ENCODE measurements at places on chromosomes 16 and 17.

- no peak for DNase-seq
Observed at GRCh38 chr17:15271741-15272140, 6.6 kb upstream of the PMP22 start.

DNA sequence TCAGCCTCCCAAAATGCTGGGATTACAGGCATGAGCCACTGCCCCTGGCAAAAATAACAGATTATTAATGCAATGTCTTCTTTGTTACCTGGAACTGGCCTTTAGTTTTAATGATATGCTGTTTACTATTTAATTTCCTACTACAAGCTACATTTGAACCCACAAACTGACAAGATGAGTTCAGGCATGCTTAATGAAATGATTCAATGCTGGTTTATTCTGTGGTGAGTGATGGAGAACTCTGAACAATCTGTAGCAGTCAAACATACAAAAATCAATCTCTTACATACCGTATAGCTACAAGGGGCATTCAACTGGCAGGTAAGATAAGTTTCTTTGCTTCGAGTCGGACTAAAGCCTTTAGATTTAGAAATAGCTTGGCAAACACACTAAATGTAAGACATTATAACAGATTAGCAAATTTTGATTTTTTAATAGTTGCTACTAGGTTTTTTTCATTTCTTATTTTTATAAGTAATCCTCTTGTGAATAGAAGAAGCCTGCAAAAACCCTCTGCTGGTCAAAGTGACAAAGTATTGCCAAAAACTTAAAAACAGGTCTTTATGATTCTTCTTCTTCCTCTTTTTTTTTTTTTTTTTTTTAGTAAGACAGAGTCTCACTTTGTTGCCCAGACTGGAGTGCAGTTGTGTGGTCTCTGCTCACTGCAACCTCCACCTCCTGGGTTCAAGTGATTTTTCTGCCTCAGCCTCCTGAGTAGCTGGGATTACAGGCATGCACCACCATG is 138.5 kb downstream of the SSH2 start:
- DNase-seq, result no peak

DNA sequence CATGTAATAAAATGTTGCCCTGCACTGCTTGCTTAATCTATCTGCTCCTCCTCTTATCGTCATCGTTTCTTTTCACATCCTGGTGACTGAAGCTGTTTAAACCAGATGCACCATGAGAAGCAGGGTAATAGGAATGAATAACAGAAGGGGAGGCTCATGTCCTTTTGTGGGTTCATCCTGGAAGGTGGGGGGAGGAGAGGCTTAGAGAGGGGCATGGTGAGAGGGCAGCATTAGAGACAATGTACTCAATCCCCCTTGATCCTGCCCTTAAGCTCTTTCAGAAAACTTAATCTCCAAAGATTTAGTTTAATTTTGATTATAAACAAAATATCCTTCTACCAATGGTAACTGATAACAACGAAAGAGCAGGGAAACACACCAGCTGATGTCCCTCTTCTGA is 248.5 kb downstream of the CA10 start:
- no peak for DNase-seq

- no peak for DNase-seq
Observed at GRCh38 chr16:66948837-66949225, 12.2 kb upstream of the CES3 start.

DNA sequence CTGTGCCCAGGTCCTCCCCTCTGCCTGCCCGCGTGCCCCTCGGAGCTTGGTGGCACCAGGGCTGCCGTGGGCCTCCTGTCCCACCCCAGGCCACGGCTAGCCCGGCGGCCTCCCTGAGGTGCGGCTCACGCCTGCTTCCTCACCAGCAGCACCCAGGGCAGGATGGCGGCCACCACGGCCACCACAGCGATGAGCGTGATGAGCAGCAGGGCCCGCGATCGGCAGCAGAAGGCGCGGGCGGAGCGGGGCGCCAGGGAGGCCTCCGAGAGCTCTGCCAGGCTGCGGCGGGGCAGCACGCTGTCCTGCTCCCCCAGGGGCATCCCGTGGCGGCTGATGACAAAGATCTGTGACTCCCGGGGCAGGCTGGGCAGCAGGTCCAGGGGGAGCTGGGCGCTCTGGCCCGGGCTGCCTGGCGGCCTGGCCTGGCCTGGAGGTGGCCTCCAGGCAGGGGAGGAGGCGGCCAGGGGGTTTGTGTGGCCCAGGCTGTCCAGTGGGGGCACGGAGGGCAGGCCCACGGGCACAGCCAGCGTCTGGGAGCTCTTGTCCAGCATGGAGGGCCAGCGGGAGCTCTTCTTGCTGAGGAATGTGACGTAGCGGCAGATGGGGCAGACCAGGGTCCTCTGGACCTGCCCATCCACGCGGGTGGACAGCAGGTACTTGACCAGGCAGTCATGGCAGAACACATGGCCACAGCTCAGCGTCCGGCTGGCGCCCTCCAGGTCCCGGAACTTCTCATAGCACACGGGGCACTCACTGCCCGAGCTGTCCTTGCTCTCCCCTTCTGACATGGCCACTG is 4.8 kb downstream of the RNF222 start:
- DNase-seq, result no peak

GRCh38 chr17:30226878-30227277 is 8.6 kb downstream of the SLC6A4 start:
- no peak for DNase-seq

DNA sequence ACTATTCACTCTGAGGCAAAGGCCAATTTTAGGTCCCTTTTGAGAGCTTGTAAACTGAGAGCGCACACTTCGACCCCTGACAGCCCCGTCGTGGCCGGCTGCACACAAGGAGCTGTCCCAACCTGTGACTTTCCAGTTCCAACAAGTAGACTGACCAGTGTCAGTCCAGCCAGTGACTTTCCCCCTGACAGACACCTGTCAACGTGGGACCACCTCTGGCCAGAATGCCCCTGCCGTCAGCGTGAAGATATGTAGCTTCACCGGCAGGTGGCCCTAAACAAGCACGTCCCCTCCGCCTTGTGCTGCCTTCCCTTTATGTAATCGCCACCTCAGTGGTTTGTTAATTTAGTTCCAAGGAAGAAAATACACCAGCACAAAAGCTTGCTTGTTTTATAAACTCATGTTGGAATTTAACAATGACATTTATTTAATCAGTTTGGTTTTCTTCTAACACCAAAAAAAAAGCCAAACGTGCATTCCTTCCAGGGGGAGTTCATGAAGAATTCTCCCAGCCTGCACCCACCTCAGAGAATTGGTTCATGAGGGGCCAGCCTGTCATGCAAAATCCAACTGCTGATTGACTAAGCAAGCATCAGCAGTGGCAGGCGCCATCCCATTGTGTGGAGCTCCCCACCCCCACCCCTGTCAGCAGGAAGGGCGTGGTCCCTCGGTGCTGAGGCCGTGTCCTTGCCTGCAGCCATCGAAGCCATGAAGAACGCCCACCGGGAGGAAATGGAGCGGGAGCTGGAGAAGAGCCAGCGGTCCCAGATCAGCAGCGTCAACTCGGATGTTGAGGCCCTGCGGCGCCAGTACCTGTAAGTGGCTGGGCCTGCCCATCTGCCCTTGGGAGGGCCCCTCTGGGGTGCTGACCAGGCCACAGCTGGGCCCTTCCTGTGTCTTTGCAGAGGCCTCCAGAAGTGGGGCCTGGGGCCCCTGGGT is 33.9 kb downstream of the PLD6 start:
- DNase-seq, result no peak
